ENCODE measurements at places on chromosomes 5 and 9.

DNA sequence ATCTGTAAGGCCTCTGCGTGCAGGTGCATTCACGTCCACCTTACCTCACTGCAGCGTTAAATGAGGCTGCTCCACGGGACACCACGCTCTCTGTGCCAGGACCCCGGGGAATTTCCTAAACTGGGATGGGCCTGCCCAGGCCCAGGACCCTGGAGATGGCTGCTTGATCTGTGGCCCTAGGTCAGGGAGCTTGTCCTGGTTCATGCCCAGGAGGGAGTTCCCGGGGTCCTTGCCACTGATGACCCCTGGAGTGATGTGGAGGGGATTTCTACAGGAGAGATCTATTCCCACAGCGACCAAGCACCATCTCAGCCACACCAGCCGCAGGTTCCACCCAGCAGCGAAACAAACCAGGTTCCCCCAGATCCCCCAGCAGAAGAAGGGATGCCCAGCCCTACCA lies 3.5 kb downstream of the OR2V1 start:
- no peak for DNase-seq

GRCh38 chr5:84301535-84301934 lies 83.1 kb downstream of the EDIL3 start:
- no peak for DNase-seq

- DNase-seq: no peak
Measured at GRCh38 chr9:123763910-123764588, 165.9 kb downstream of the DENND1A start.

GRCh38 chr5:134503088-134503936 lies 22.2 kb upstream of the JADE2 start:
- peak; percentile 87 for DNase-seq

DNA sequence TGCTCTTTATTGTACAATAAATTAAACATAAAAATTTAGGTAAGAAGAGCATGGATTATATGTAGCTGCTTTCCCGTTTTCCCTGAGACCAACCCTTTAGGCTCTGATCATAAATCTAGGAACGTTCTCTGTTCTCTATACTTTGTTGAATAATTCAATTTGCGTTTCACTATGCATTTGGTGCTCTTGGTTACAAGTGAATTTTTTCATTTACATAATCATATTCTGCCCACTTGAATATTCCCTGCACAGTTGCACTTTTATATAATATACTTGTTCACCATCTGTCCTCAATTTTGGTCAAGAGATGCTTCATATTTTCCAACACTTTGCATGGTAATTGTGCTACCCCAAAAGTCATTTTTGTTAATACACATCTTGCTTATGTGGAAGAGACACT lies 741.8 kb downstream of the CDH12 start:
- no peak for DNase-seq

GRCh38 chr5:169876386-169876785 lies 103.9 kb downstream of the INSYN2B start:
- DNase-seq: no peak

- no peak for DNase-seq
Measured at GRCh38 chr9:133640580-133641395, 4.6 kb downstream of the DBH start.

GRCh38 chr5:154627698-154628678 lies 127.2 kb upstream of the LARP1 start:
- DNase-seq: no peak

DNA sequence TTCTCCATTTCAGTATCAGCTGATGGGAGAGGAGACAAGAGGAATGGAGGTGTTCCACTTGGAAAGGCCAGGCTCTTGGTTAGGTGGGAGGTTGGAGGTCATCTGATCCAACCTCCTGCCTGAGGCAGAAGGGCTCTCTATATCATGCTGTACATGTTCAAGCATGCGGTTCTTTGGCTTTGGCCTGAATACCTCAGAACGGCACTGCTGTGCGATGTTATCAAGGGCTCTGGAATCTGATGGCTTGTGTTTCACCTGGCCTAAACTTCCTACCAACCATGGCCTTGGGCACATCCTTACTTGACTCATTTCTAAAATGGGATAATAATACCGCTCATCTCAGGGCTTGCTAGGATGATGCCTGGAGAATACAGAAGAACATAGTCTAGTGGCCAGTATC lies 90.1 kb upstream of the FAM169A start:
- no peak for DNase-seq

- DNase-seq: no peak
Measured at GRCh38 chr5:169248996-169249395, 51.9 kb downstream of the SLIT3 start.

DNA sequence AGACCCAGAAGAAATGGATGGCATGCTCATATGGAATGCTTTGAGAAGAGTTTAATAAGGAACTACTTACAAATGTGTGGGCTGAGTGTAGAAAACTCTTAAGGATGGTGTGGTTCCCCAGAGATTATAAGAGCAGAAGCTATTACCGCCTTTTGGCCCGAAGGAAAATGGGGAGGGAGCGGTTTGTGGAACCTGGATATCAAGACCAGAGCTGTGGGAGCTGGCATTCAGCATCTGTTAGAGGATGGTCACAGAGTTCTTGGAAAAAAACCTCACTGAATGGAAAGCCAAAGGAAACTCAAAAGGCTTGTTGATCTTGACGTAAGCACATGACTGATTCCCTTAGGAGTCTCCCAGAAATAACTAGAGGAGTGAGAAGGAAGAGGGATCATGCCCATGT lies 151.0 kb downstream of the PJA2 start:
- no peak for DNase-seq

GRCh38 chr9:87595610-87596009 lies 97.9 kb downstream of the DAPK1 start:
- DNase-seq: no peak

DNA sequence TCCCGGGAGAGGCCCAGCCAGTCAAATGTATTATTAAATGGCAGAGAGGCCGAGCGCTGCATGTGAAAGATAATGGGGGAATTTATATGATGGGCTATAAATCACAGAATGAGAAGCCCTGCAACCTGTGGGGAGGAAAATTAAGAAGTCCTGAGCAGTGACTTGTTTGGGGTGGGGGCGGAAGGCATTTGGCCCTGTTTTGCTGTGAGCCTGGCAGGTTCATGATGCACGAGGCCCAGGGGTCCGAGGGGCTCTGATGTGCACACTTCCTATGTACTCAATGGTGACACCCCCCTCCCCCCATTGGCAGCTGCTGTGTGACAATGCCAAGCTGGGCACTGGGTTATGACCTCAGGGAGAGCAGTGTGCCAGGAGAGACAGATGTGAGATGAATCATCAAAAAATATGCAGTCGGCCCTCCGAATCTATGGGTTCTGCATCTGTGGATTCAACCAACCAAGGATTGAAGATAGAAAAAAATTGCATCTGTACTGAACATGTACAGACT lies 13.7 kb upstream of the DAB2IP start:
- no peak for DNase-seq

DNA sequence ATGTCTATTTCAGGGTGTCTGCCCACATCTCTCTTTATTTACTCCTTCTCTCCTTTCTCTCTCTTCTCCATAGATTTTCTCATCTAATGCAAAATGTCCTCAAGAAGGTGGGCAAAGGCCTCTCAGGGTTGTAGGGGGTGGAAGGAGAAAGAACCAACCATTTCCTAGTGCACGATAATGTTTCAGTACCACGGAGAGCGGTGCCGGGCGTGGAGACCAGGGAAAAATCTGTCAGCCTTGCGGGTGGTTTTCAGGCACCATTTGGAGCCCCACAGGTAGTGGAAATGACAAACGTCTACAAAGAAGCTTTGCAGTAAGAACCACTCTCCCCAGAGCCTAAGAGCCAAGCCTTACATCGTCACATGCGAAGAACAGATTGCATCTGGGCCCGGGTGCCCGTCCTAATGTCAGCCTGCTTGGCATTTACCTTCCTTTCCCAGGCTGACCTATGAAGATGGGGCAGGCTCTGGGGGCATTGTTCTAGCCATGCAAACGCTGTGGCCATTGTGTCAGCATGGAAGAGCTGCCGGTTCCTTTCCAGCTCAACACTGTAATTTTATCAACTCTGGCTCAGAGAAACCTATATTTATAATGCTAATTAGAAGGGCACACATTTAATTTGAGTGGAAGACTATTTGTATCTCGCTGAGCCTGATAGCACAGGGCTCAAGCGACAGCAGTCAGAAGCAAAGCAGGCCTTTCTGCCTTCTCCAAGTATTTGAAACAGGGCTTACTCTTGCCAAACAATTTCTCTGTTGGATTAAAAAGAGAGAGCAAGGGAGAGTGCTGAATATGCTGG lies 430.1 kb upstream of the WWC1 start:
- no peak for DNase-seq

DNA sequence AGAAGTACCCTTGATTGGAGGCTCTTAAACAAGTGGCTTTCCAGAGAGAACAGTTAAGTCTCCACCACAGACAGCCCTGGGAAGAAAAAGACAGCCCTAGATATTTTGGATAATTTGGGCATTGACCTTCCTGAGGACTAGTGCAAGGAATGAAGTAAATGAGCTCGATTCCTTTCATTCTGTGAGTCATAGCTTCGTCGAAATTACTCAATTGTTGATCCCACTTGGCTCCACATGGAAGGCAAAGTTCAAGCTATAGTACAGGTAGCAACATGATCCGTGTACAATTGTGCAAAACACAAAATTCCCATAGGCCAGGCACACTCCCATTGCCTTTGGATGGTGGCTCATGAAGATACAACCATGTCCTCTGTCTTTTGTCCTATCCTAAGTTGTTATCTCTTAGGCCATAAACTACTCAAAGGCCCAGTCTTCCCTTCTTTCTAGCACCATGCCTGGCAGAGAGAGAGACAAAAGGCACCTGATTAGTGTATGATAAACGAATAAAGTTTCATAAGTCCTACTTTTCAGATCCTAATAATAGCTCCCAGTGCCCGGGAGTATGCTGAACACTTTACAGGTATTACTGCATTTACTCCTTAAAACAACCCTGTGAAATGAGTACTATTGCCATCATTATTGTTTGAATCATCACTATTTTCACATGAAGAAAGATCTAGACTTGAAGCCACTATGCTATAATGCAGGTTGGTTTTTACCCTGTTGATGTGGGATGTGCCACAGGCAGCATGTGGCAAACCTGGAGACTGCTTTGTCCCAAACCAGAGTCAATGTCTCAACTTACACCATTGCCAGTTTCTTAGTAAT lies 116.7 kb upstream of the RANBP3L start:
- no peak for DNase-seq

- no peak for DNase-seq
Measured at GRCh38 chr5:151006704-151007334, 13.6 kb upstream of the GPX3 start.

GRCh38 chr9:69865986-69866385 lies 45.4 kb downstream of the CFAP95 start:
- DNase-seq: no peak

- no peak for DNase-seq
Measured at GRCh38 chr9:12973710-12974109, 198.9 kb downstream of the LURAP1L start.

DNA sequence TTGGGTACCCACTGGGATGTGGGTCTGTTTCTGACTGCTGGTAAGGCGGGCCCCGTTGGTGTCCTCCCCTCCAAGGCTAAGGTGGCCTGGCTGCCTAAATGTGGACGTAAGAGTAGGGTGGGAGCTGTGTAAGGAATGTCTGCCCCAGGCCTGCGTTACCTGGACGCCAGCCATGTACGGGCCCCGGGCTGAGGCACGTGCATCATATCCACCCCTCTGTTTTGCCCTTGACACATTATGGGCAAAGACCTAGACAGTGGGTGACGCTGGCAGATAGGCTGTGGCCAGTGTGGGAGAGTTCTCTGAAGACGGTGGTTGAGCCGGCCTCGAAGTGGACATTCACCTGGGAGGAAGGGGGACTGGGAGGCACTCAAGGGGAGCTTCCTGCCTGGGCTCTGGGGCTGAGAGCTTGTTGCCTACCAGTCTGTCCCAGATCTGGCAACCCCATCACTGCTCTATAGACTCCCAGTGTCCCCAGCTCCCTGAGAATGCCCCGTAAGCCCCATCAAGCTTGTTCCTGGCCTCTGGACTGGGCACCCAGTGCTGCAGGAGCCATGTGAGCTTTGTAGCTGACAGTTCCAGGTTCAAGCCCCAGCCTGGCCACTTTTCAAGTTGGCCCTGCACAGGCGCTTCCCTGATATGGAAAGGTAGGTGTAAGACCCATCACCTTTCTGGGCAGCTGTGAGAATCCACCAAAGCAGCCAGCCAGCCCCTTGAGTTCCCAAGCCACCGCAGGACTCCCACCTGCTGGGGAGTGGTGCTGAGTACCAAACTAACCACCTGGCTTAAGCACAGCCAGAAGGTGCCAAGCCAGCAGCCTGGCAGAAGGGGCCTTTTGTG lies 3.2 kb upstream of the PRR7 start:
- DNase-seq: no peak

Measured in T-helper 2 cell treated with Interferon-gamma antibody and Interleukin-4, amounts not matched to agents 5 μg/mL and 100 μg/mL, for 36 hours (primary cell).